ENCODE measurements at places on chromosomes 2 and 18. TPM values are rescaled to one million over a fixed set of nuclear protein-coding genes. Genes with fewer than 3 reads are reported as not detected.

The DNAH7 gene
- total RNA-seq: 0.66 TPM

The EFEMP1 gene
- total RNA-seq: 627 TPM

The PID1 gene
- total RNA-seq: 21.1 TPM

The SLC40A1 gene
- total RNA-seq: 73.1 TPM

The IL1B gene
- total RNA-seq: 0.15 TPM

All from smooth muscle cell of trachea (primary cell).